Fibroblast of mammary gland (primary cell): ENCODE measurements at places on chromosomes 6 and 20.

GRCh38 chr6:22435151-22435550 is 134.2 kb upstream of the HDGFL1 start:
- DNase-seq: no peak

GRCh38 chr20:47204008-47204849 is 152.3 kb downstream of the ZMYND8 start:
- peak; percentile 74 for DNase-seq

DNA sequence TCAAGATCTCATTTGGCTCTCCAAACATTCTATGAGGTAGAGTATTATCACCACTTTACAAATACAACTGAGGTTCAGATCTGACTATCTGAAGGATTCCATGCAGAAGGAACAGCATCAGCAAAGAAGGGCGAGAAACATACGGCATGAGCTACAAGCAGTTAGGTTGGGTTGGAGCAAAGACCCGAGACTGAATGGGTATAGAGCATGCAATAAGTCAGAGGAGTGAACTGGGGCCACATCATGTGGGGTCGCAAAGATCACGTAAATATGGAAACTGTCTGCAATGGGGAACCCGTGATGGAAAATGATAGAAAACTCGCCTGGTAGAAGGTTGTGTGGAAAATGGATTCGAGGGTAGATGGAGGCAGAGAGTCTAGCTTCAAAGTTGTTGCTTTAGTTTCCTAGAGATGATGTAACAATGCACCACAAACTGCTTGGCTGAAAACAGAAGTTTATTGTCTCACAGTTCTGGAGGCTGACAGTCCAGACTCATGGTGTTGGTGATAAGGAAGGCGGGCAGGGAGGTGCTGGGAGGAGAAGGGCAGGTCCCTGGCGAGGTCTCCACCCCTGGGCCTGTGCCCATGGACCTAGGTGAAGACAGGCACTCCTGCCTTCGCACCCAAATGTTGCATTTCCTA is 44.3 kb upstream of the BCLAF1 start:
- DNase-seq: no peak

- peak; percentile 59 for DNase-seq
Measured at GRCh38 chr20:49724408-49725223, 10.9 kb upstream of the B4GALT5 start.

DNA sequence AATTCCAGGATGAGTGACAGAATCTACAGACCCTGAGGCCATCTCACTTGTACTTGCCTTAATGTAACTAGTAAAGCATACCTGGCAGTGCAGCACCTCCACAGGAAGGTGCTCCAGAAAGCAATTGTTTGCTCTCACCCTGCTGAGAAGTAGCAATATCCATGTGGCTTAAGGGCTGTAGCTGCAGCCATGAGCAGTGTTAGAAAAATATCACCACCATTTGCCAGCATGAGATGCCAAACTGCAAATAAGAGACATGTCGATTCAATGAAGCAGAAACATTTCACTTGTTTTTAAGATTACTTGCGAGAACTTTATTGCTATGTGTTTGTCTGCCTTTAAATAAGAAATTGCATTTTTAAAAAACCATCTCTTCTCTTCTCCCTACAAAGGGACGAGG is 151.5 kb downstream of the PRL start:
- no peak for DNase-seq

GRCh38 chr6:3749977-3750316 is 1.6 kb downstream of the PXDC1 start:
- DNase-seq: peak; percentile 86
